Activated CD4-positive, alpha-beta T cell treated with anti-CD3 and anti-CD28 coated beads for 48 hours (primary cell): ENCODE measurements at places on chromosomes 16 and 17.
A peak's percentile ranks its signal among the peaks of the same experiment; 100 is the strongest.

GRCh38 chr16:75087375-75087979 is 29.1 kb downstream of the LDHD start:
- no peak for DNase-seq

DNA sequence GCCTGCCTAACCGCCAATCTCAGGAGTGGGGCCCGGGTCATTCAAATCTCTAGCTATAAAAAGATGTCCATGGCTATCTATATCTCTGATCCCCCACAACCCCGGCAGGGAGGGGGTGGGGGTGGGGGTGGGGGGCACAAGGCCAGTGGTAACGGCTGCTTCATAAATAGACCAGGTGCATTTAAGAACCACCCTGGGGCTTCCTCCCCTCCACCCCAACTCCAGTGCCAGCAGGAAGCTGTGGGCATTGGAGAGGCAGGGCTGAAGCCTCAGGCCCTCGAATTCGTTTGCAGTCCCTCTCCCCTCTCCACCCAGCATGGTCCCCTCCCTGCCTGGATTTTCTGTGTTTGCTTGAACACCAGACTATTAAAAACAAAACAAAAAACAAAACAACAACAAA is 56.0 kb downstream of the RAP1GAP2 start:
- no peak for DNase-seq

DNA sequence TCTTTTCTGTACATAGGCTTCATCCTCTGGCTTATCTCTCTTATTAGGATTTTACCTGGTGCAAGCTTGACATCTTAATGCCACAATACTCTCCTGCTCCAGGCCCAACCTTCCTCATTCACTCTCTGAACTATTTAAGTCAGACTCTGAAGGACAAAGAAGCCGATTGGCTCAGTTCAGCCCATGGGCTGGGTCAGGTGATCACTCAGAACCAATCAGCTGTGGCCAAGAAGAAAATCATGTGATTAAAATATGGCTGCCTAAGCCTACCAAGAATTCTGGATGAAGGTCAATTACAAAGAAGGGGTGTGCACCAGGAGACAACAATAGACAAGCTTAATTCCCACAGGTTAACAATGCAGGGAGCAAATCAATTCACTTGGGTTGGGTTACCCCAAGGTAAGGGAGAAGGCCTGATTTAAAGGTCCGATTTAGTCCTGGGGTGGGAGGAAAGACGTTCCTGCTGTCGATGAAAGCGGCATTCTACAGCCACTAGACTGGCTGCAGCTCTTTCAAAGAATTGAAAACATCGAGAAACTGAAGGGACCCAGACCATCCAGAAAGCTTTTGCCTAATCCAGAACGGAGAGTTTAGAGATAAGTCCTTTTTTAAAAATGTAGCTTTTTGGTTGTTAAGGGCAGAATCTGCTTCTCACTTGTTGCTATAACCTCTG is 42.9 kb upstream of the NFAT5 start:
- peak; percentile 37 for DNase-seq

- DNase-seq: peak; percentile 44
These were observed 3.2 kb upstream of the NLRP1 start for GRCh38 chr17:5587438-5588032.

- DNase-seq: no peak
These were observed 6.4 kb upstream of the SLFN12L start for GRCh38 chr17:35543856-35544255.

- peak; percentile 56 for DNase-seq
These were observed 46.3 kb downstream of the DNAH9 start for GRCh38 chr17:11644265-11645212.

DNA sequence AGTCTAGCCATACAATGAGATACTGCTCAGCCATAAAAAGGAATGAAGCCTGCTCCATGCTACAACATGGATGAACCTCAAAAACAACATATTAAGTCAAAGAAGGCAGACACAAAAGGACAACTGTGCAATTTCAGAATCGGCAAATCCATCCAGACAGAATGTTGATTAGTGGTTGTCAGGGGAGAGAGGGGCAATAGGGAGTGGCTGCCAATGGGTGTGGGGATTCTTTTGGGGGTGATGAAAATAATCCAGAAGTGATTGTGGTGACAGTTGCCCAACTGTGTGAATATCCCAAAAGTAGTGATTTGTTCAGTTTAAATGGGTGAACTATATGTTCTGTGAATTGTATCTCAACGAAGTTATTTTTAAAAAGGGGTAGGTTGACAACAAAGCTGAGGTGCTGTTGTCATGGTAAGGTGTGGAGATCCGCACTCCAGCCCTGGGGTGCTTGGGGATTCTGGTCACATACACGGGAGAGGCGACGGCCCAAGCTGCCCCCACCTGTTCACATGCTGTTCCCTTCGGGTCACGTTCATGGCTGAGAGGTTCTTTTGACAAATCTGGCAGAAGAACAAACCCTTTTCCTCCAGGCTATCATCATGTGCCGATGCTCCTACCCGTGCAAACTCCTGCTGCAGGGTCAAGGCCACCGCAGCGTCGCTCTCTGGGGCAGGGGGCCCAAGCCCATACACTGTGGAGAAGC is 9.6 kb downstream of the SLX4 start:
- no peak for DNase-seq

DNA sequence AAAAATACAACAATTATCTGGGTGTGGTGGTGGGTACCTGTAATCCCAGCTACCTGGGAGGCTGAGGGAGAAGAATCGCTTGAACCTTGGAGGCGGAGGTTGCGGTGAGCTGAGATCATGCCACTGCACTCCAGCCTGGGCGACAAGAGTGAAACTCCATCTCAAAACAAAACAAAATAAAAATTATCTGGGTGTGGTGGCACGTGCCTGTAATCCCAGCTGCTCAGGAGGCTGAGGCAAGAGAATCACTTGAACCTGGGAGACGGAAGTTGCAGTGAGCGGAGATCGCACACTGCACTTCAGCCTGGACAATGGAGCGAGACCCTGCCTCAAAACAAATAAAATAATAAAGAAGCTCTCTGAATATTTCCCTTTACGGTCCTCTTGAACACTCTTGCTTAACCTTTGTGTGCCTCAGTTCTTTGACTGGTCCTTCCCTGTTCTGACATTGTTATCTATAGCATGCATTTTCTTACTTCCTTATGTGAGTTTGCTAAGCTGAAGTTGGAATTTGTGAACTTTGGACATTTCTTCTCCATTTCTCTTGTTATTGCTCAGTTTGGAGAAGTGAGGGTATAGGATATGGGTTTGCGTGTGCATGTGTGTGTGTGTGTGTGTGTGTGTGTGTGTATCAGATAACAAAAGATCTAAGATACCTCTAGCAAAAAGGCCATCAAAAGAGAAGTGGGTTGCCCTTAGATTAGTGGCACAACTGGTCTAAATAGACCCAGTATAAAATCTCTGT is 29.7 kb upstream of the WSB1 start:
- DNase-seq: no peak

- DNase-seq: no peak
These were observed 138.9 kb downstream of the SLC39A11 start for GRCh38 chr17:72953621-72954020.

- DNase-seq: no peak
These were observed 84.4 kb upstream of the PLCG2 start for GRCh38 chr16:81694494-81695280.

GRCh38 chr16:3546986-3547682 is 30.1 kb downstream of the NLRC3 start:
- no peak for DNase-seq
